ENCODE measurements at places on chromosomes 3 and 15.

GRCh38 chr3:59286791-59287531, 237.1 kb upstream of the CFAP20DC start:
- peak; percentile 49 for DNase-seq

- DNase-seq: no peak
These were observed 6.2 kb downstream of the TSPAN3 start for GRCh38 chr15:77064539-77065308.

- no peak for DNase-seq
These were observed 1.7 kb downstream of the ARL13B start for GRCh38 chr3:93981649-93982048.

- DNase-seq: no peak
These were observed 30.7 kb upstream of the CHD2 start for GRCh38 chr15:92869263-92869940.

Measured in stimulated activated CD8-positive, alpha-beta memory T cell treated with anti-CD3 and anti-CD28 coated beads, Interleukin-4, amount 100 ng/mL, for 48 hours (primary cell).